CD4-positive, alpha-beta T cell treated with Interleukin-10 for 1 hour (primary cell): ENCODE measurements at places on chromosomes 5 and 9.
A peak's percentile ranks its signal among the peaks of the same experiment; 100 is the strongest.

DNA sequence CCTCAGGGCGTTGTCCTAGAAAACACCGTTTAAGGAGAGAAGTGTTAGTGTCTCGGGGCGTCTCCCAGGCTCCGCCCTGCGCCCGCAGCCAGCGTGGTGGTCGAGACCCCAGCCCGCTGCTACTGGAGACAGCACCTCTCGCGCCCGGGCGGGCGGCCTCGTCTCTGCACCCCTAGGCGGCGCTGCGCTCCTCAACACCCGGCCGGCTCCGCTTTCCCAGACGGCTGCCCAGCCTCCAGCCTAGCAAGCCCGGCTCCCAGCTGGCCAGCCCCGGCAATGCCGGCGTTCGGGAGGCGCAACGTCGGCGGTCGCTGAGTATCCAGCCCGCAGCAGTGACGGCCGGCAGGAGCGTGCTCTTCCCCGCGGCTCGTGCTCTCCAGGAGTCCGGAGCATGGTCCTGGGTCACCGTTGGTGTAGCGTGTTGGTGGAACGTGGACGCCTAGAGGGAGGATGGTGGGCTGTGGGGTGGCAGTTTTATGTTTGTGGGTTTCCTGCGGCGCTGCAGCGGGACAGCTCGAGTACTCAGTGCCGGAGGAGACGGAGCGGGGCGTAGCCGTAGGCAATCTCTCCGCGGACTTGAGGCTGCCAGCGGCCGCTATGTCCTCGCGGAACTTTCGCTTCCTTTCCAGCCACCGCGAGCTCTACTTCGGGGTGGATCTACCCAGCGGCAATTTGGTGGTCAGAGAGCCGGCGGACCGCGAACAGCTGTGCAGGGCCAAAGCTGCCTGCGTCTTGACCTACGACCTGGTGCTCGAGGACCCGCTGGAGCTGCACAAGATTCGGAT, 536 bp downstream of the PCDHAC1 start:
- peak; percentile 7 for DNase-seq

GRCh38 chr9:110099236-110100095, 108.5 kb downstream of the C9orf152 start:
- no peak for DNase-seq

DNA sequence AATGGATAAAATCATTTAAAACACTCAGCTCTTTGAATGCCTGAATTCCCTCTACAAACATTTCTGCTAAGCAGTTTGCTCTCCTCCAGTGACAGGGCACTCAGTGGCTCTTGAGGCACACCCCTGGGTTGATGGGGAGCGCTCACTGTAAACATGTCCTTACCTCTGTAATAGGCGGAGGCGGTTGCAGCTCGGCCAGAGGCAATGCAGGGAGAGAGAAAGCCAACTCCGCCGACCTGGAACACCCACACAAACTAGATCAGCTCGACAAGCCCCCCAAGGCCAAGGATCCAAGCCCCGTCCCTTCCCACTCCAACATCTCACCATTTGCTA, 329 bp downstream of the CDC23 start:
- no peak for DNase-seq

DNA sequence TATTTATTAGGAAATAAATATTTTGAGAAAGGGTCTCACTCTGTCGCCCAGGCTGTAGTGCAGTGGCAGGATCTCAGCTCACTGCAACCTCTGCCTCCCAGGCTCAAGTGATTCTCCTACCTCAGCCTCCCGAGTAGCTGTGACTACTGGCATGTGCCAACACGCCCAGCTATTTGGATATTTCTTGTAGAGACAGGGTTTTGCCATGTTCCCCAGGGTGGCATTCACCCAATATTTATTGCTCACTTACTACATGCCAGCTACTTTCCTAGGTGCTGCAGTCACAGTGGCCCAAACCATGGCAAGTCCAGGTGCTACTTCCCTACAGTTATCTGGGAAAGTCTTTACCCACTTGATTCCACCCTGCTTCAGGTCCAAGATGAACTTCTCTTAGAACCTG, 8.3 kb upstream of the MED7 start:
- no peak for DNase-seq

DNA sequence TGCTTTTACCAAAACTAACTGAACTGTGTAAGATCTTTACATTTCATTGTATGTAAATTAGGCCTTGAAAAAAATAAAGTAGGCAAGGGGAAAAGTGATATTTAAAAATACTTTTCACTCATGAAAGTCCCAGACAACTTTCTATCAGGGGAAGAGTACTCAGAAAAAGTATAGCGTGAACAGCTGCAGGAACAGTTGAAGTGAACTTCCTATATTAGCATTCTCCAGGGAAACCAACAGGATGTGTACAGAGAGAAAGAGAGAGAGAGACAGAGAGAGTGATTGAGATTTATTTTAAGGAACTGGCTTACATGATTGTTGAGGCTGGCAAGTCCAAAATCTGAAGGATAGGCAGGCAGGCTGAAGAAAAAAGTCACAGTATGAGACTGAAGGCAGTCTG, 42.0 kb downstream of the ERMP1 start:
- DNase-seq, result no peak

GRCh38 chr9:32926911-32927310, 74.5 kb downstream of the APTX start:
- no peak for DNase-seq

- DNase-seq, result no peak
Observed at GRCh38 chr5:72368271-72368670, 48.1 kb downstream of the PTCD2 start.

DNA sequence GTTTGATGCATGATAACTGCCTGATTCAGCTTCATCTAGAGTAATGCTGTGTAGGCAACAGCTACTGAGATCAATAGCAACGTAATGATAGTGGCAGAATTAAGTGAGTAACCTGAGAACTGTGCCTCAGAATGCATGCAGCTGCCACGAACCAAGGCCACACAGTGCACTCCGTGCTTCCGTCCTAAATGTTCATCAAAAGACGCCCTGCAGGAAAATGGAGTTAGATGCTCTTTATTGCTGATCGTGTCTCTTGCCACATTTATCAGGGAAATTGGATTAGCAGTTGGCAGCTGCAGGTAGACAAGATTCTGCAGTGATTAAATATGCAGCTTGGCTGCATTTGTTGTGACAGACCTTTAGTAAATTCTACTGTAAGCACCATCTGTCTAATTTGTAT, 107.7 kb upstream of the TLX3 start:
- no peak for DNase-seq

GRCh38 chr5:137155261-137156000, 343.7 kb downstream of the SPOCK1 start:
- no peak for DNase-seq

DNA sequence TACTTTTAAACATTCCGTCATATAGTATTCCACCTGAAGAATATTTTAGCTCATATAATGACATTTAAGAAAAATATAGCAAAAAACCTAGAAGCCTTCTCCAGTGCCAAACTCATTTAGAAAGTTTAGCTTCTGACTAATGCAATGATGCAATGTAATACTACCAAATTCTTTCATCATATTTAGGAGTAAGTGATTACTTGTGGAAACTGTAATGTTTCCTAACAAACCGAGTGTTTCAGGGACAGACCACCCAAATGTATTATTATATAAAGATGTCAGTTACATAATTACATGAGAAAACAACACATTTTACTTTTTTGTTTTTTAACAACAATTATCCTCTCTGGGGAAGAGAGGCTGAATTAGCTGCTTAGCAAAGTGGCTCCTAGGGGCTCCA, 316.2 kb downstream of the ARL15 start:
- DNase-seq, result no peak

DNA sequence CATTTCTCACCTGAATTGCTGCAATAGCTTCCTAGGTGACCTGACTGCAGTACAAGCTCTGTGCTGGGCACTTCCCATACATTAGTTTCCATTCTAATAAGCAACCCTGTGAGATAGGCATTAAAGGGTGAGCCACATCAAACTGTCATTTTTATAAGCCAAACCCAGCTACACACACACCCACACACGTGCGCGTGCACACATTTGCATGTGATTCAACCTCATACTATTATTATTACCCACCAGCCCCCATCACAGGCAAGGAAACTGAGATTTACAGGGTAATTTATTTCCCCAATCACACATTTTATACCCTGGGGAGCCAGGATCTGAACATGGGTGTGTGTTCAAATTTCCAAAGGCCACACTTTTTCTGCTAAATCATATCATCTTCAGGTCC, 93.6 kb downstream of the TTLL11 start:
- DNase-seq, result no peak
